NCI-H748 treated with DMSO at 0.1 percent for 48 hours (cell line): ENCODE measurements at places on chromosomes 6 and 20.

- no peak for DNase-seq
These were observed 8.8 kb downstream of the TMEM151B start for GRCh38 chr6:44278774-44279697.

- DNase-seq, result no peak
These were observed 288.4 kb upstream of the JARID2 start for GRCh38 chr6:14957355-14958059.

DNA sequence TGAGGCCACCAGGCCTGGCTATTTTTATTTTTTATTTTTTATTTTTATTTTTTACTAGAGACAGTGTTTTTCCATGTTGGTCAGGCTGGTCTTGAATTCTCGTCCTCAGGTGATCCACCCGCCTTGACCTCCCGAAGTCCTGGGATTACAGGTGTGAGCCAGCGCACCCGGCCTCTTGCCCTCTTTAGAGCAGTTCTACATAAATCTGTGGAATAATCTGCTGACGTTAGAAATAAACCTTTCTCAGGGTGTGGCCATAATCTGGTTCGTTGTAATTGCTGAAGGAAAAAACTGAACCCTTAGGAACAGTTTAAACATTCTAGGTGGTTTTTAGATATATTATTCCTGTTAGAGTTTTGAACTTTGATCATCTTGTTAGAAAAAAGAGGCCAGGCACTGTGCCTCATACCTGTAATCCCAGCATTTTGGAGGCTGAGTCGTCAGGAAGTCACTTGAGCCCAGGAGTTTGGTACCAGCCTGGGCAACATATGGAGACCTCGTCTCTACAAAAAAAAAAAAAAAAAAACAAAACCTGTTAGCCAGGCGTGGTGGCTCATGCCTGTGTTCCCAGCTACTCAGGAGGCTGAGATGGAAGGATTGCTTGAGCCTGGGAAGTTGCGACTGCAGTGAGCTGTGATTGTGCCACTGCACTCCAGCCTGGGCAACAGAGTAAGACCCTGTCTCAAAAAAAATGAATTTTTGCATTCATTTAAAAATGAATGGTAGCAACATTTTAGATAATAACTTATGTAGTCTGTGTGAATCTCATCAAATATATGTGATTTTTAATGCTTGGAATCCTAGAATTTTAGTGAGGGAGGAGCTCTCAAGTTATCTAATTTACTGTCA, 24.2 kb downstream of the ASXL1 start:
- no peak for DNase-seq

DNA sequence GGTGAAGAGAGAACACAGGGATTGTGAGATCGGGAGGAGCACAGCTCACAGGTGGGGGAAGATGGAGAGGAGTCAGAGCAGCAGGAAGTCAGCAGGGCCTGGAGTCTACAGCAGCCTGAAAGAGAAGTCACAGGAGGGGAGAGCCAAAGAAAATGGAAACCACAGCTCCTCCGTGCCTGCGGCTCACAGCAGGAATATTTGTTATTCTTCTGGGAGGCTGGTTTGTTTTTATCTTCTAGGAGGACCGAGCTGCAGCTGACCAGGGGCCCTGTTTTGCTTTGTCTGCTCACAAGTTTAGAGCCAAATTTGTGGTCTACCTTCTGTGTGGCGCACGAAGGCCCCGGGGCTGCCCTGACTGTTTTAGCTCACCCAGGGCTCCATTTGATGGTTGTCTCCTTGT, 81.8 kb downstream of the CLIC5 start:
- DNase-seq, result no peak

DNA sequence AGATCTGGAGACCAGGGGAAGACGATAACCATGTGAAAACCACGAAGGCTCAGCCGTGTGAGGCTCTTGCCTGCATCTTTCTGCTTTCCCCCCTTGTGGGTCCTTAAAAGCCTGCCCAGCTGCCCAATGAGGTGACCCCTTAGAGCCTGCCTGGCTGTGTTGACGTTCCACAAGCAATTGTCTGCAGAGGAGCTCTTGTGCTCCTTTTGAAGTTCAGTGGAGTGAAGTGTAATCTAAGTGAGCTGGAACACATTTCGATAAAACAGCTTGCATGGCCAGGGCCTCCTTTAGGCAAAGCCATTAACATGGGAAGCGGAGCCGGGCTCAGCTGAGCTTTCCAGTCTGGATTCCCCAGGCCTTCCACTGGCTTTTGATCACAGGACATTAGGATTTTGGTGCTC, 27.3 kb upstream of the TCP11 start:
- DNase-seq, result no peak

DNA sequence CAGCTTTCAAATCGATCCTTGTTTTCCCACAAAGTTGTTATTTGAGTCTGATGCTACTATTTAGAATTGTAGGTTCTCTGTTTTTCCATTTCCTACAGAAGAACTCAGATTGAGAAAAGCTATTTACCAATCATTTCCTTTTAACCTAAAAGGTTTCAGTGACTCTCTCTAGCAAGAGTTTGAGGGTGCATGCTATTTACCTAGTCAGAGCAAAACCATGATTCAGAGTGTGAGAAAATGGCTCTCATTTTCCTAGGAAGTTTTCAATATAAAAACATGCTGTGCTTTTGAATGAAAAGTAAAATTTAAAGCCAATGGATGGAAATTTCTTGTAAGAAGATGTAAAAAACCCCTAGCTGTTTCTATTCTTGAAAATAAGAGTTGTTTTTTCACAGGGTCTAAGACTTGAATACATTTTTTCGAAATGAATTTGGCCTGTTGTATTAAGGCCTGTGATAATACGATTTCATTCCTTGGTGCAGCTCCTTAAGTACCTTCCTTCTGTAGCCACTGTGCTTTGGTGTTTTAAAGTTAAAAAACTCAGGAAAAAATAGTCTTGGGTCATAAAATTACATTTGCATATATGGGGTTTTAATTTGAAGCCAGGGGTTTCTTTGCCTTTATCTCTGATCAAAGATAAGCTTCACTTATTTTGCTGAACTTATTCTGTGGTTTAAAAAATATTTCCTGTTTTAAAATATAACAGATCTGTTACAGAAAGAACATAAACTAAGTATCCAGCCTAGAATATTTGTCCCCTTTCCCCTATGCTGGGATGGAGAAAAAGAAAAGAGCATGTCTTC, 18.0 kb upstream of the RSPH3 start:
- no peak for DNase-seq

DNA sequence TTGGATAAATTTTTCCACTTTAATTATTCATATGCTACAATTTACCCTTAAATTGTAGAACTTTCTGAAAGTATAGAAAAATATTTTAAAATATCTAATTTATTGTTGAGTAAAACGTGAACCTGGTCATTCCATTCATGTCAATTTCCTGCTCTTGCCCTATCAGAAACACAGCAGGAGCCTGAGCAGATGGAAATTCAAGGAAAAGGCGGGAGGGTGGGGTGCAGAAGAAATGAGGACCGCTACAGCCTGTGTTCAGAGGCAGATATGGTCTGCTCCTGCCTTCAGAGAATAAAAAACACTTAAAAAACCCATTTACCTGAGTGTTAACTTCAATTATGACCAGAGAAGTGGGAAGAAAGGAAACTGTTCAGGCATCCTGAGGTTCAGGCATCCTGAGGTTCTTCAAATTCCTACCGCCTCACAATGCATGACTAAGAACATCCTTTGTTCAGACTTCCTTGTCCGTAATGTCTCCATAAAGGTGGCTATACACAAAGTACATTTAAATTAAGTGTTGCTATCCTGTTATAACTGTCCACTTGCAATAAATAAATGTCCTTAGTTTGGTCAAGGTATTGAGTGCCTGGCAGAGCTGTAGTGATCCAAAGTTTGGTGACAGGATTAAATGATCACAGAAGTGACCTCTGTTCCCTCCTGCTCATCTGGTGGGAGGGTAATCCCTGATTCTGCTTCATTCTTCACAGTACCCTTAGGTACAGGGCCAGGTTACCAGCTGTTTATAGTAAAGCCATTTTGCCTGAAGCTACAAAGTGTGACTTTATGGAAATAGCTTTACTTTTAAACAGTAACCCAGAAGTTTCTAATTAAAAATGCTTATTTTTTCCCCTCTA, 109.1 kb downstream of the MAN1A1 start:
- no peak for DNase-seq

DNA sequence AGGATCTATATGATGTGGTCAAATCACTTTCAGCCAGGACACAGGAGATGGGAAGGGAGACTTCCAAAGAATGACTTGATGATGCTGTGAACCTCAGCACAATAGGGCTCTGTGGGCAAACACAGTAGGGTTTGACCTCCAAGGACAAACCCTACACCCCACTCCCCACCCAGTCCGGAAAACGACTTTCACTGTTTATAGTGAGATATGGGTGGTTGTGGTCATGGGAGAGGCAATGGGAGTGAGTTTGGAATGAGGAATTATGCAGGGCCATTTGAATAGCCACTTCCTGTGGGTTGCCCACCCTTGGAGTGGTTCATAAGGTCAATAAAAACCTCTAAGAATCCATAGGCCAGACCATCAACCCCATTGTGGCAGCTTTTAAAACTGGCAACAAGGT, 38.4 kb upstream of the PRND start:
- DNase-seq, result no peak

GRCh38 chr20:62359043-62359490, 8.0 kb downstream of the LAMA5 start:
- no peak for DNase-seq

- DNase-seq, result no peak
These were observed 201.3 kb downstream of the EPHA7 start for GRCh38 chr6:93218096-93218495.
